ENCODE measurements at places on chromosomes 4 and X. TPM values are rescaled to one million over a fixed set of nuclear protein-coding genes. Genes with fewer than 3 reads are reported as not detected.

GRCh38 chrX:11341274-11342201 is 48.3 kb downstream of the AMELX start:
- peak overlapping the region; percentile 86 for H3K27ac ChIP-seq
- peak; percentile 79 for DNase-seq
- peaks cover 4% of the 10 kb centered on the region for H3K4me1 ChIP-seq
- no peaks in the 10 kb centered on the region for H3K36me3 ChIP-seq
- no peaks in the 10 kb centered on the region for H3K27me3 ChIP-seq

- DNase-seq: peak; percentile 57
- H3K4me3 ChIP-seq: peak overlapping the region; percentile 69
- H3K27ac ChIP-seq: peak overlapping the region; percentile 49
- no peaks in the 10 kb centered on the region for H3K36me3 ChIP-seq
Observed at GRCh38 chr4:54228056-54228527, 1.0 kb upstream of the PDGFRA start.

GRCh38 chr4:151418856-151419255 is 9.9 kb downstream of the FHIP1A start:
- no peak overlapping the region for H3K4me3 ChIP-seq
- H3K36me3 ChIP-seq: no peaks in the 10 kb centered on the region
- no peak for DNase-seq
- peak overlapping the region; percentile 69 for H3K27ac ChIP-seq

GRCh38 chr4:110231869-110232268 is 33.5 kb upstream of the ELOVL6 start:
- no peaks in the 10 kb centered on the region for H3K27me3 ChIP-seq
- no peak for DNase-seq
- H3K36me3 ChIP-seq: no peaks in the 10 kb centered on the region
- no peak overlapping the region for H3K4me3 ChIP-seq

- H3K27ac ChIP-seq: no peak overlapping the region
- H3K4me3 ChIP-seq: no peak overlapping the region
- no peaks in the 10 kb centered on the region for H3K4me1 ChIP-seq
- H3K27me3 ChIP-seq: no peaks in the 10 kb centered on the region
Observed at GRCh38 chrX:151938172-151938571, 25.5 kb downstream of the MAGEA4 start.

- H3K36me3 ChIP-seq: no peaks in the 10 kb centered on the region
- H3K27ac ChIP-seq: no peak overlapping the region
- H3K4me1 ChIP-seq: no peaks in the 10 kb centered on the region
Observed at GRCh38 chrX:12693754-12694153, 97.5 kb upstream of the PRPS2 start.

DNA sequence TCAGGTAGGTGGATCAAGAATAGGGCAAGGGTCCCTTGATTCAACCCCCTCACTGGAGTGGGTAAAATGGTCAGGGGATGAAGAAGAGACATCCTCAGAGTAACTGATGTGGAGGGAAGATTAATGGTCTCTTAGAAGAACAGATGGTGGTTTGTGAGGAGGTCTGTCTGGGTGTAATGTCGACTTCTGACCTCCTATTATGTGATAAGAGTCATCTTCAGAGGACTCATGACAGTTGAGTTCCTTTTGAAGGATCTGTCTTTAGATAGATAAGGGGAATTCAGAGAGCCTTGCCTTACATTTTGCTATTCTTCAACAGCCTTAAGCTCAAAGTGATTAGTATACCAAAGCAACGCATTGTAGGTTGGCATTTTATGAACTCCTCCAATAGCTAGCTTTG is 27.1 kb upstream of the MAGEA8 start:
- H3K36me3 ChIP-seq: no peaks in the 10 kb centered on the region
- no peak overlapping the region for H3K4me3 ChIP-seq
- H3K27ac ChIP-seq: no peak overlapping the region
- no peaks in the 10 kb centered on the region for H3K27me3 ChIP-seq

DNA sequence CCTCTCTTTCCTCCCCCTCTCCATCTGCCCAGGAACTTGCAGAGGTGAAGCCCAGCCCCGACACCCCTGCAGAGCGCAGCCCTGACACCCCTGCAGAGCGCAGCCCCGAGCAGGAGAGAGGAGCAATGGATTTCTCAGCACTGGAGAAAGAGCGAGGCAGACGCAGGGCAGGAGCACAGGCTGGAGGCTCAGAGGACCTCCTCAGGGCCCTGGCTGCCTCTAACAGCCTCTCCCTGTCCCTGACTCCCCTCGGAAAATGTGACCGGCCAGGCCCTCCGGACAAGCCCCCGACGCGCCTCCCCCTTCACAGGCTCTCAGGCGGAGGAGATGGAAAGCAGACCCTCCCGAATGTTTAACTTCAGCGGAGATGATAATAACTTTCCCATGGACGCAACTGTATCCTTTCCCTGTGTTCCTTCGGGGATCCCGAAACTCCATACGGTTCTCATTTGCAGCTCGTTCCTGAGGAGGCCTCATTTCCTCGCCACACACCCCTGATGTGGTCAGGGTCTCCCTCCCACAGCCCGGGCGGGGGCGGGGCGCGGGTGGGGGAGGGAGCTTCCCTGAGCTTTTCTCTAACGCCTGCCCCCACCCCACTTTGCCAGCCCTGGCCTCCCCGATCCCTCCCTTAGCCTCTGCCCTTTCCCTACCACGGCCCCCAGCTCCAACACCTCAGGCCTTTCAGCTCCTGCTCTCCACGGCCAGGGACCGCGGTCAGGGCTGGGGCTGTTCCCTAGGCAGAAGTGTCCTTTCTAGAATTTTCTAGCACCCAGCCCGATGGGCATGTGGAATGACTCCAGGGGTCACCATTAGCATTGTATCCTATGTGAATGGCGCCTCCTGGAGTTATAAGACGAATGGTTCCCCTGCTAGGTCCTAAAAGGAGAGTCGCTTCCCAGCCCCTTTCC is 201.1 kb upstream of the BCOR start:
- H3K4me1 ChIP-seq: no peaks in the 10 kb centered on the region
- DNase-seq: no peak
- no peaks in the 10 kb centered on the region for H3K27me3 ChIP-seq
- no peak overlapping the region for H3K27ac ChIP-seq
- no peaks in the 10 kb centered on the region for H3K36me3 ChIP-seq
- H3K4me3 ChIP-seq: no peak overlapping the region

DNA sequence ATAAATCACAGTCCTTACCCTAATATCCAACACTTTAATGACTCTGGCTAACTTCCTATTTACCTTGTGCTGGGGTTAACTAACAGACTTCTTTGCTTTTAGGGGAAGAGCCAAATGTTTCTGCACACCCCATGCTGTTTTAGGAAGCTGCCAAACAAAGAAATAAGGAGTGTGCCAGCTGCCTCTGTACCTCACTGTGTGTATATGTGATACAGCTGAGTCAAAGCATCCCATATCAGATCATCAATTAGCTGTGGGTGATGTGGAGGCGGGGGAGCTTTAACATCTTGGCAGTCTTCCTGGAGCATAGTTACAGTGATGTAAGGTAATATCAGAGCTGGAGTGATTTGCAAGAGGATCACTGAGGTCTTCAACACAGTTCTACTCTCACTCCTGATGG is 95.4 kb downstream of the COL25A1 start:
- H3K4me1 ChIP-seq: peaks cover 10% of the 10 kb centered on the region
- H3K27me3 ChIP-seq: no peaks in the 10 kb centered on the region

- H3K27ac ChIP-seq: no peak overlapping the region
- no peak for DNase-seq
- H3K36me3 ChIP-seq: no peaks in the 10 kb centered on the region
- peaks cover 14% of the 10 kb centered on the region for H3K4me1 ChIP-seq
- no peak overlapping the region for H3K4me3 ChIP-seq
- no peaks in the 10 kb centered on the region for H3K27me3 ChIP-seq
Observed at GRCh38 chr4:162685410-162685809, 481.3 kb downstream of the NAF1 start.

DNA sequence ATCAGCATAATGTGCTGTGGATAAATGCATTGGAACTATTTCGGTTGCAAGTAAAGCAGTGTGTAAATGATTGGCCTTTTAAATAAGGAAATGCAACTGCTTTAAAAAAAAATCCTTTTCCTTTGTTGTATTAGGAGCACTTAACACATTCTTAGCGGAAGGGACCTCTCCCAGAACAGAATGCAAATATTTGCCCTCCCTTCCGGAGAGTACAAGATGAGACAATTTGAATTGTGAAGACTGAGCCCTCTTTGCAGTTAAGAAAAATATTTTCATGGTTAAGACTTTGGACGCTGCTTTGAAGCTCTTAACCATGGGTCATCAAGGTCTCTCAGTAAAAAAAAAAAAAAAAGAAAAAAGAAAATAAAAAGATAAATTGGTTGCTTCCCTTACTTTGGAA is 9.5 kb upstream of the NOX1 start:
- no peak for DNase-seq
- no peaks in the 10 kb centered on the region for H3K4me1 ChIP-seq
- H3K27me3 ChIP-seq: no peaks in the 10 kb centered on the region
- no peak overlapping the region for H3K27ac ChIP-seq
- no peak overlapping the region for H3K4me3 ChIP-seq
- no peaks in the 10 kb centered on the region for H3K36me3 ChIP-seq

Gene PRR27
- total RNA-seq: not detected

Gene PDLIM5
- total RNA-seq: 181 TPM

Gene RAB9B
- total RNA-seq: 2.2 TPM

Gene DMRTC1
- not detected for total RNA-seq

Gene PABPC4L
- total RNA-seq: 0.58 TPM

Gene CLIC2
- total RNA-seq: not detected

Gene AKAP14
- not detected for total RNA-seq
